BE2C (cell line): ENCODE measurements at places on chromosomes 13 and 19.
A peak's percentile ranks its signal among the peaks of the same experiment; 100 is the strongest.

DNA sequence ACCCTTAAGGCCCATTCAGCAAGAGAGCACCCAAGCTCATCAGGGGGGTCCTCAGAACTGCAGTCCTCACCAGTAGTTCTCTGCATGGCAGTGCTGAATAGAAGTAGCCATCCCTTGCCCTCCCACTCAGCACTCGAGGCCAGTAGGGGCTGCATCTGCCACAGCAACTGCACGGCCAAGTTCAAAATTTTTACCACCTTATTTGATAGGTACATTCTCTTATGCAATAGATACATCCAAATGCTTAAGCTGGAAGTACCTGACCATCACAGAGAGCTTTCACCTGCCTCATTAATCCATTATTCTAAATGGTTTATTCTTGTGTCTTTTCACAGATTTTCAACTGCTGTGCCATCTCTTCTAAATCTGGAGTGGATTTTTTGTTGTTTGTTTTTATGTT, 1307.4 kb downstream of the SLITRK5 start:
- no peak for DNase-seq

DNA sequence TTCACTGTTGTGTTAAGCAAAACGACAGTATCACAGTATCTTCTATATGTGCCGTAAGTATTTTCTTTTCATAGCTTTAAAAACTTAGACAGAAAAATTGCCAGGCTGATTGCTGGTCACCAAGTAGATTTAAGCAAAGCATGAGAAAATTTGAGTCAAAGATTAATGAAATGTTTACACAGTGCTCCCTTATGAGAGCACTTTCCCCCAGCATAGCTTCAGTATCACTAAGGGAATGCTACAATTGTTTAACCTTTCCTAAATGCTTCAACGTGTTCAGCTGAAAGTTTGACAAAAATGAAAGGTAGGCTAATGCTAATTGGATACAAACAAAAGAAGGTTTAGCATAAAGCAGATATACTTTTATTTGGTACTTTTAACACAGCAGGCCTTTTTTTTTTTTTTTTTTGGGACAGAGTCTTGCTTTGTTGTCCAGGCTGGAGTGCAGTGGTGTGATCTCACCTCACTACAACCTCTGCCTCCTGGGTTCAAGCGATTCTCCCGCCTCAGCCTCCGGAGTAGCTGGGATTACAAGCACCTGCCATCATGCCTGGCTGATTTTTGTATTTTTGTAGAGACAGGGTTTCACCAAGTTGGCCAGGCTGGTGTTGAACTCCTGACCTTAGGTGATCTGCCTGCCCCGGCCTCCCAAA, 23.4 kb downstream of the PCCA start:
- DNase-seq: no peak

GRCh38 chr19:7509625-7510024, 6.3 kb upstream of the ZNF358 start:
- no peak for DNase-seq

GRCh38 chr13:76036176-76036575, 400.0 kb downstream of the LMO7 start:
- no peak for DNase-seq

- DNase-seq: peak; percentile 45
These were observed 2.6 kb downstream of the POU2F2 start for GRCh38 chr19:42129399-42130253.

DNA sequence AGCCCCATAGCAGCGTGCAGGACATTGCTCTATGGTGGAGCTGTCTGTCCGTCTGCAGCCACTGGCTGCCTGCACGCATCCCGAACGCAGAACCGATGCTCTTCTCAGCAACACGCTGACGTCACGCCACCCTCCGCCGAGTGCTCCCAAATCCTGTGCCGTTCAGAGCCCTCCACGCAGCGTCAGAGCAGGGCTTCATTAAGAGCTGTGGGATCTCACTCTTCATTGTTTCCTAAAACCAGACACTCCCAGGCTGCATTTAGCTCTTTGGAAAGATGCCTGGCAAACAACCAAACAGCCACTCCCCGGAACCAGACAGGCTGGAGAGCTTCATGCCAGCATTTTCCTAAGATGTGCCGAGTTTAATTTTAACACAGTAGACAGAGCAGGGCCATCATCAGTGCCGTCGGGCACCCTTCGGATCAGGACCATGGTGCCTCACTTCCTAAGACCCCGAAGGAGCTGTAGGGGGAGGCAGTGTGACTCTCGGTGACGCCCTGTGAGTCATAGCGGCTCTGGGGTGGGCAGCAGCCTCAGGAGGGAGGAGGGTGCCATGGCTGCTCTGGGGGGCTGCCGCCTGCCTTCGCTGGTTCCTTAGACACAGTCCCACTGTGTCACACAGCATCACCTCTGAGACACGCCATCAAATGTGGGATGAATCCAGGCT, 131.5 kb upstream of the MCF2L start:
- DNase-seq: peak; percentile 67
